ENCODE measurements at places on chromosomes 2 and 18.

- no peak for DNase-seq
Measured at GRCh38 chr18:8121101-8121500, 488.1 kb upstream of the RAB12 start.

- DNase-seq: no peak
Measured at GRCh38 chr18:55479656-55480420, 108.2 kb downstream of the TCF4 start.

DNA sequence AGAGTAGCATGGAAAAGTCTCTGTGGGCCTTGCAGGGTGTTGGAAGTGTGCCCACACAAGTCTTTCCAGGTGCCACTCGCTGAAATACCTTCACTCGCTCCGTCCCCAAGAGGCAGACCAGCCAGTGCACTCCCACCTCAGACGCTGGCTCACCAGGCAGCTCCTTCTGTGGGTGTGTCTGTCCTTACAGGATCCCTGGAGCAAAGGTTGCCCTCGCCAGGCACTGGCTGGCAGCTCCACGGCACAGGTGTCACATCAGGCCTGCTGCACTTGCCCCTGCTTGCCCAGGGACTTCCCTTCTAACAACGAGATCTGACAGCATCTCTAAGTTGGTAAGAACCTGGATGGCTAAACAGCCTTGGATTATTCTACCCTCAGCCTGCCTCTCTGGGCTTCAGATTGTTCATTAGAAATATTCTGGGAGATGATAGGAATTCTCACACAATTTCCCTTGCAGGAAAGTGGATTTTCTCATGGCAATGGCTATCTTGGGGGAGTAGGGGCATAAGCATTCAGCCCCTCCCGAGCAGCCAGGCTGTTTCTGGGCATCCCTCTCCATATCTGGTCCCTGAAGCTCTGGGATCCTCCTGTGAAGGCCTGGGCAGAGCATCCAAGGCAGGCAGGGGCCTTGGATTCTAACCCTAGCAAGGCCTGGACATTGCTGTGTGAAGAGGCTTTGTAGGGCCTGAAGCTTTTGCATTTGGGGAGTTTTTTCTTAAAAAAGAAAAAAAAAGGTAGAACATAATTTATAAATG is 262.1 kb downstream of the MYCN start:
- DNase-seq: no peak

DNA sequence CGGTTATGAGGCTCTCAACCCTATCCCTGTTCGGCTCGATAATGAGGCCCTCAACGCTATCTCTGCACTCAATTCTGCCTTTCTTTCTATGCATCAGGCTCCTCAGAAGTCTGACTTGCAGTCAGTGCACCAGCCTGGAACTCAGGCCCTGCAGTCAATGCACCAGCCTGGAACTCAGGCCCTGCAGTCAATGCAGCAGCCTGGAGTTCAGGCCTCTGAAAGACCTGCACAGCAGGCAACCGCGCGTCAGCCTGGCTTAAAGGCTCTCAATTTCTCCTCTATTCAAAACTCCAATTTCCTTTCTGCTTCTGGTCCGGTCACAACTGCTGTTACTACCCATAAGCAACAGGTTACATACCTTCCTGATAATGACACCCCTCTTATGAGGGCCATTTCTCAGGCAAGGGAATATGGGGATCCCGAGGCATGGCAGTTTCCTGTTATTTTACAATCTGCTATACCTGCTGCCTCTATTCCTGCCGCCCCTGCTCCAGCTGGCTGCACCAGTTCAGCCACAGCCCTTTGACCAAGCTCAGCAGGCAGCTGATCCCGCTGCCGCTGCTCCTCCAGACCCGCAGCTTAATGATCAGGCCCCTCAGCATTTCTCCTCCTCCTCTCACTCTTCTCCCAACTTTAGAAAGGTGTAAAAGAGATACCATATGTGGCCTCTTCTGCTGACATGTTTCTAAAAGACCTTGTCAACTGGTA is 933.6 kb upstream of the FANCL start:
- DNase-seq: no peak

DNA sequence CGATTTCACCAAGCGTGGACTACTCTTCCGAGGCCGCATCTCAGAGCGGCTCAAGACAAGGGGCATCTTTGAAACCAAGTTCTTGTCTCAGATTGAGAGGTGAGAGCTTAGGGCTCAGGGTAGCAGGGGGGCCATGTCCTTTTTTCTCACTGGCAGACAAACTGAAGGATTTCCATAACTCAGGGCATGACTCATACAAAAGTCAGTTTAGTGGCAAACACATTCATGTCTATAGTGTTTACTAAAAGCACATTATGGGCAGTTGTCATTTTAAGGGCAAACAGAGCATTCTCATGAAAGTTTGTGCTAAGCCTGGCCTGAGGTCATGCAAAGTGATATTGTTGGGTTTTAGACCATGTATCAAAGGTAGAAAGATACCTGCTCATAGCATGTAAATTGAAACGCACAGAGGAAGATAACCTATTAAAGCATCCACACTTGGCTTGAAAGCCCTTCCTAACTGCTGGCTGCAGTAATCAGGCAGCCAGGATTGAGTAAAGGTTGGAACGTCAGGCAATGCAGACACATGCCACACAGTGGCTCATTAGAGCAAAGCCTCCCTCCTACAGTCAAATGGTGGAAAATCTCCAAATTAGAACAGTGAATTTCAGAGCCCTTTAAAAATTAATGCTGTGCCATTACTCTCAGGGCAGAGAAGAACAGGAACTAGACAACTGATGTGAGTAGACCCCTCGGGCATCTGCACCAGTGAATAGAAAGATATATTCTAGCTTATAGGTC is 54.2 kb downstream of the HK2 start:
- DNase-seq: no peak

- no peak for DNase-seq
Measured at GRCh38 chr2:105038383-105039061, 653 bp downstream of the MRPS9 start.

DNA sequence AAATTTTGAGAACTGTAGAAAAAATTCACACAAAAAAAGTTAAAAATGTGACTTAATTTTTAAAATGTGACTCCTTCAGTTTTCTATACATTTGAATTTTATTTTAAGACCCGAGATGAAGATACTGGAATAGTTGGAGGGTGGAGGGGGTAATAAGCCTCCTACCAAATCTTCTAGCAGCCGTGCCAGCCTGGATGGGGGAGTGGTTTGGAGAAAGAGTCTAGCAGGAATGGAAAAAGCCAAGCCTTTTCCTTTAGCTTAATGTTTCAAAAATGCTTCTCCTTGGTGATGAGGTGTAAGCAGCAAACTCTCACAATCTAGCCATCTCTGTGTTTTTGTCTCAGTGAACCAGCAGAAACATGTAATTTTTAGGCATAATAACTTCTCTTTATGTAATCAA is 14.7 kb downstream of the CASP8 start:
- DNase-seq: no peak

DNA sequence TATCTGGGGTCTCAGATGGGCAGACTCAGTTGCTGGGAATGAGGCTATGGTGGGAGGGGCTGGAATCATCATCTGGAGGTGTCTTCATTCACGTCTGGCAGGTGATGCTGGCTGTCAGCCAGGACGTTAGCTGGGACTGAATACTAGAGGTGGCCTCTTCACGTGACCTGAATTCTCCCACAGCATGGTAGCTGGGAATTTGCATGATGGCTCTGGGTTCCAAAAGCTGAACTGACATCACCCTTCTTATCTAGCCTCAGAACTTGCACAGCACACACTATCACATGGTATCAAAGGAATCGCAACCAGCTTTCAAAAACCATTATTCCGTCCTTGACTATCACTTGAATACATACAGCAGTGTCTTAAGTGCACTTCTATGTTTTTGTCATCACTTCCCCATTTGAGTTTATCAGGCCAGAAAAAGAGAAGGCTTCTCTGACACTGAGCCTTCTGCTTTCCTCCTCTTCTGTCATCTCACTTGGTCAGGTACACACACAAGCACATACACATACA is 53.0 kb upstream of the LRP2 start:
- no peak for DNase-seq

- no peak for DNase-seq
Measured at GRCh38 chr2:84519332-84519957, 3.1 kb downstream of the DNAH6 start.

- DNase-seq: no peak
Measured at GRCh38 chr18:2236232-2236631, 335.1 kb downstream of the METTL4 start.

- DNase-seq: no peak
Measured at GRCh38 chr18:13446610-13447461, 228.3 kb downstream of the LDLRAD4 start.

GRCh38 chr2:99279969-99280695 is 20.9 kb downstream of the LYG1 start:
- DNase-seq: no peak

GRCh38 chr2:11820650-11821049 is 74.2 kb downstream of the LPIN1 start:
- DNase-seq: no peak

- no peak for DNase-seq
Measured at GRCh38 chr2:40867829-40868228, 415.9 kb upstream of the SLC8A1 start.

- DNase-seq: no peak
Measured at GRCh38 chr2:26527726-26528585, 50.0 kb upstream of the OTOF start.

DNA sequence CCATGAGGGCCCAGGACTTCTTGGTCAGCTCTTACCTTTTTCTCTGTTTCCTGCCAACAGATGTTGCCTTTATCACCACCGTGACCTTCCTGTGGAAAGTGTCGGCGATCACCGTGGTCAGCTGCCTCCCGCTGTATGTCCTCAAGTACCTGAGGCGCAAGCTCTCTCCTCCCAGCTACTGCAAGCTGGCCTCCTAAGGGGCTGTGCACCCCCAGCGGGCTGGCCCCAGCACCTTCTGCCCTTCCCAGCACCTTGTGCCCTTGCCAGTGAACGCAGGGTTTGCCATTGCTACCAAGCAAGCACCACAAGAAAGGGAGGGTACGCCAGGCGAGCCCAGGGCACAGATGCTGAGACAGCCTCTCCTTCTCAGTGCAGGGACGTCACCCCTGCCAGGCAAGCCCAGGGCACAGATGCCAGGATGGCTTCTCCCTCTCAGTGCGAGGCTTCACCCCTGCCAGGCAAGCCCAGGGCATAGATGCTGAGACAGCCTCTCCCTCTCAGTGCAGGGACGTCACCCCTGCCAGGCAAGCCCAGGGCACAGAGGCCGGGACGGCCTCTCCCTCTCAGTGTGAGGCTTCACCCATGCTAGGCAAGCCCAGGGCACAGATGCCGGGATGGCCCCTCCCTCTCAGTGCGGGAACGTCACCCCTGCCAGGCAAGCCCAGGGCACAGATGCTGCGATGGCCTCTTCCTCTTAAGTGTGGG is 18.4 kb upstream of the NFATC1 start:
- no peak for DNase-seq

GRCh38 chr2:161415987-161416707 is at the start of gene TBR1:
Gene TBR1, plus strand, starts transcription at chr2:161416297. Its CDS starts 114 bp downstream, at chr2:161416411.
- no peak for DNase-seq

- no peak for DNase-seq
Measured at GRCh38 chr2:237309011-237309410, 105.0 kb downstream of the COL6A3 start.

GRCh38 chr2:112887964-112888749 is 22.8 kb upstream of the IL37 start:
- no peak for DNase-seq

GRCh38 chr2:138531913-138532312 is 30.3 kb downstream of the SPOPL start:
- no peak for DNase-seq

DNA sequence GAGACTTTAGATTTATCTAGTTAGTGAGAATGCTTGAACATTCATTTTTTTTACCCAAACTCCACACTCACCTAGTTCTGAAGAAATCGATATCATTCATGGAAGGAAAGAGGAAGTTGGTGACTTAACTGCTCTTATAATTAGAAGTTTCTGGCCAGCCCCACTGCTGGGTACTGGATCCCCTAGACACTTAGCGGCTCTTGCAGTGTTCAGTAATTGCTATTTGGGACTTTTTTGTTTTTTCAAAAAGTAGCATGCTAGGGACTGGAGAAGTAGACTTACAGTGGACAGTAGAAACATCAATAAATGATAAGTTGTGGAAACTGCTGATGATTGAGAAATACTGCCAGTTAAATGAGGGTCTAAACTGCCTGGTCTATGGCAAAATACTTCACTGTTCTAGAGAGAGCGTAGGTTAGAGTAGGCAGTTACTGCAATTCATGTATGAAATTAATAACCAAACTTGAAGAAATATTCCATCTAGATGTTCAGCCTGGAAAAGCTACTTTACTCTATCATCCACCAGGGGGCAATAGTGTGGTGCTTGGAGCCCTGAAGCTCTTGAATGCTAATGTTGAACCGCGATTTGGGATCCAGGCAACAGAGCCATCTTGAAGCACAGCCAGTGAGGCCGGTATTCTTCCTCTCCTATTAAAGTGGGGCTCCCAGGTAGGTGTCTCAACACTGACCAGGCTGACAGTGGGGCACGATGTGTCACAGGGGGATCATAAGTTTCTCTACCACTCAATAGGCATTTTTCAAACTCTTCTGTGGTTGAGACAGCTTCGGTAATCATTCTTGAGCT is 146.1 kb upstream of the SESTD1 start:
- peak; percentile 60 for DNase-seq

GRCh38 chr2:230930928-230931555 is 6.0 kb upstream of the GPR55 start:
- DNase-seq: no peak

DNA sequence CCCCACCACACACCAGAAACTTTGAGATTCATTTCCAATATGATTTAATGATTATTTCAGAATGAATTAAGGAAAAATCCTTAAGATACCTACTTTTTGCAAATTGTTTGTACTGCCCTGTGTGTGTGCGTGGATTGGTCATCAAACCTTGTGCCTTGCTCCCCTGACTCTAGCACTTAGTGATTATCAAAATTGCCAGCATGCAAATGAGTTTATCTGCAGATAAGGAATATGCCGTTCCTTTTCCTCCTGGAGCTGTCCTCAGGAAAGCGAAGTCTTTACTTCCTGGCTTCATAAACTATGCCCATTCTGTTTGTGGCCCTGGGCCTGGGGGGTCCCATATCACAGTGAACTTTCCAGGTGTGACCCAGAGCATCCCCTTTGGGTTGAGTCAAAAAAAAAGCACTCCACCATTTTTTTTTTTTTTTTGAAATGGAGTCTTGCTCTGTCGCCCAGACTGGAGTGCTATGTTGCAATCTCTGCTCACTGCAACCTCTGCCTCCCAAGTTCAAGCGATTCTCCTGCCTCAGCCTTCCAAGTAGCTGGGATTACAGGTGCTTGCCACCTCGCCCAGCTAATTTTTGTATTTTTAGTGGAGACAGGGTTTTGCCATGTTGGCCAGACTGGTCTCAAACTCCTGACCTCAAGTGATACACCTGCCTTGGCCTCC is 11.4 kb downstream of the CHMP1B start:
- no peak for DNase-seq

- DNase-seq: no peak
Measured at GRCh38 chr18:51953521-51953920, 386.5 kb upstream of the DCC start.

GRCh38 chr2:16225545-16225944 is 285.2 kb downstream of the MYCN start:
- DNase-seq: no peak

DNA sequence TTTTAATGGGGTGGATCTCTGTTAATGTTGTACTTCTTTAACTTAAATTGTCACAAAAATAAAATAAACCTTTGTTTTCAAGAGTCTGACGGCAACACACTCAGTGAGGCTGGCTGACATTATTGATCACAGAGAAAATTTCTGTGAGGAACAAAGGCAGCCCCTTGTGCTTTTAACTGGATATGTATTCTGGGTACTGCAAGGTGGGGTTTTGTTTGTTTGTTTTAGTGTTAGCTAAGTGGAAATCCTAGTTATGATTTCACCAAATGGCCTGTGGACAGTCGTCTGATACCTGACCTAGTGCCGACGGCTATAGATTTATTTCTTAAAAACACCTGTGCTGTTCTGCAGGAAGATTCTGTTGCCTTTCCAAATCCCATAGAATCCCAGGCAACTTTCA is 1329.5 kb upstream of the ZEB2 start:
- no peak for DNase-seq

All from HEK293T (cell line).